Endothelial cell (in vitro differentiated cells): ENCODE measurements at places on chromosomes 3 and 15.

DNA sequence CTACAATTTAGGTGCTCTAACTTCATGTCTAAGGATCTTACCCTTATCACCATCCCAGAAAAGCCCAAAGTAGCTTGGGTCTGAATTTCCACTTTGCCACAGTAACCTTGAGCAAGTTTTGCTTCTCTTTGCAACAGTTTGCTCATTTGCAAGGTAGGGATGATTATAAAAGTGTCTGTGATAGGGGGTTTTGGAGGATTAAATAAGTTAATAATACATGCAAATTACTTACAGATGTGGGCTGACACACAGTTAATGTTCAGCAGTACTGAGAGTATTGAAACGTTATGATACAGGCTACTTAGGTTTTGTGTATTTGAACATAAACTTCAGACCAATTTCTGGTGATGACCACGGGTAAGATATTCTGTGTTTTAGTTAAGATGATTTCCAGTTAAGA, 444.7 kb upstream of the TPRG1 start:
- no peak for DNase-seq

- DNase-seq, result no peak
Observed at GRCh38 chr3:101423984-101424888, 88.8 kb downstream of the SENP7 start.

GRCh38 chr3:137171834-137172603, 214.2 kb downstream of the IL20RB start:
- no peak for DNase-seq

DNA sequence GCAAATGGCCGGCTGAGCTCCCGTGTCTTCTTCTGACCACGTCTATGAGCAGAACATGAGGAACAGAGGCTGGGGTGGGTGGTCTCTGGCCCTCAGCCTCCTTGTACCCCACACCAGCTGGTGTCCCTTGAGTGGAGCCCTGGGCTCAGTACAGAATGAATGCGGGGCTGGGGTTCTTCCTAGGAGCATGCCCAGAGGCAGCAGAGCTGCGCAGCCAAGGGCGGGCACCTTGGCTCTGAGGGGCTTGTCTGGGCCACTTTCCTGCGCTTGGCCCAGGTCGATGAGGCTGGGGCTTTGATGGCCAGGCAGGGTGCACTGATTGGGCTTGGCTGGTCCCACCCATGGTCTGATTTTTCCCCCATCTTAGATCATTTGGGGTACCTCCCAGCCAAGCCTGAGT, 6.4 kb downstream of the SCN5A start:
- no peak for DNase-seq

DNA sequence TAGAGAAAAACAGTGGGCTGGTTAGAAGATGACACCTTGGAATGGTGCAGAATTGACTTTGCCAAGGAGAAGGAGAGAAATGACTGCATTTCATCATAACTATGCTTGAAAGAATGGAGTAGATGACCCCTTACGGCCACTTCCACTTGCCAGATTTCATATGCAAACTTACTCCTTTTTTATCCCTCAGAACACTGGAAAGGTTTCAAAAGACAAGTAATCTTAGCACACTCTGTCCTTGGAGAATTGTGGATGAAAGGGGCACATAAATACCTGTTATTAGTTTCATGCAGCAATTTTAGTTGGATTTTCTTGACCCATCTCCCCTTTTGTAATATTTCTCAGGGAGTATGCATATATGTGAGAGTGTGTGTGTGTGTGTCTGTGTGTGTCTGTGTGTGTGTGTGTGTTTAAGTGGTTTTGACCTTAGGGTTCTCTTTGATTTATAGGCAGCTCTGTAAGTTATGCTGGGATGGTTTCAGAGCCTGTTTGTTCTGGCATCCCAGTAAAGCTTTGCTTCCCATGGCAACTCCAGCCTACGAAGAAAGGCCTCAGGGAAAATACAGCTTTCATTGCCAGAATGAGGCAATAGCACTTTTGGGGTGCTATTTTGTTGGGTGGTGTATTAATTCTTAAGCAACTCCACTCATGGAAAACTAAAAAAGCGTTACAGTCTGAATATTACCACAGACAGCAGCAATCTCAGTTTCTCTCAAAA, 122.2 kb upstream of the TP63 start:
- no peak for DNase-seq

GRCh38 chr3:193832833-193833413, 239.9 kb downstream of the OPA1 start:
- no peak for DNase-seq

DNA sequence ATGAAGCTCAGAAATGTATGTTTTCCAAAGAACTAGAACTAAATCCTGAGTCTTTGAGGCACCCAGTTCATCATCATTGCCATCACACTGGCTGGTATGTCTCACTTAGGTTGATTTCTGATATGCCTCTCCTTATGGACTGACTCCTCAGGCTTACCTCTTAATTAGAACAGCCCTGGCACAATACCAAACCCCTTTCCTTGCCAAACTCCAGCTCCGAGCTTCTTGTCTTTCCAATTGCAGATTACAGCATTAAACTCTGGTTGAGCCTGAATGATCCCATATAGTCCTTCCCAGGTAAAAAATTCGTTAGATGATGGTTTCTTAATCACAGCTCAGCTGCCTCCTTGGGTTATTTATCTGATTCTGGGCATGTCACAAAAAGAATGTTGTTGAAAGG, 66.3 kb downstream of the RTP4 start:
- no peak for DNase-seq

DNA sequence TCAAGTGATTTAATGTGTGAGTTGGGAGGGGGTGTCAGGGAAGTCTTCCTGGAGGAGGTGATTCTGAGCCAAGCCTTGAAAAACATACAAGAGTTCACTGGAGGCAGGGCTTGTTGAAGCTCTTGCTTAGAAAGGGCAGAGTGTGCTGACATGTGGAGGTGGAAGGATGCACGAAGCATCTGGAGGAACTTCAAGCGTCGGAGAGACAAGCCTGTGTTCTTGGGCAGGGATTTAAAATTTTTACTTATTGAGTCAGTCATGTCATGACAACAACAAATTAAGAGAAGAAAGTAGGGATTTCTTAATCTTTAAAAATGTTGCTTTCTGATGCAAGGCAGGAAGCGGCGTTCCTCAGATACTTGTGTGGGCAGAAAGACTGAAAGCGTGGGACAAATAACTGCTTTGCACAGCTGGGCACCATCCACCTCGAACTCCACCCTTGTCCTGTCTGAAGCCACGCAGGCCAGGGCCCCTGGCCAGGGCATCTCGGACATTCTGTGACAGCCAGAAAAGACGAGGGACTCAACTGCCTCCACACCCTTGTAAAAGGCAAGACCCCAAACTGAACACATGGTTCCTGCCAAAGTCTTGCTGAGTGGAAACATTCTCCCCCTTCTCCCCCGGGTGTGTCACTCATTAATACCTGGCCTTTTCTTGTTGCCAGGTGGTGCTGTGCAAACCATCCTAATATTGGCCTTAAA, 6.9 kb upstream of the IL16 start:
- no peak for DNase-seq

- DNase-seq, result no peak
Observed at GRCh38 chr3:36303286-36303685, 77.0 kb upstream of the STAC start.

DNA sequence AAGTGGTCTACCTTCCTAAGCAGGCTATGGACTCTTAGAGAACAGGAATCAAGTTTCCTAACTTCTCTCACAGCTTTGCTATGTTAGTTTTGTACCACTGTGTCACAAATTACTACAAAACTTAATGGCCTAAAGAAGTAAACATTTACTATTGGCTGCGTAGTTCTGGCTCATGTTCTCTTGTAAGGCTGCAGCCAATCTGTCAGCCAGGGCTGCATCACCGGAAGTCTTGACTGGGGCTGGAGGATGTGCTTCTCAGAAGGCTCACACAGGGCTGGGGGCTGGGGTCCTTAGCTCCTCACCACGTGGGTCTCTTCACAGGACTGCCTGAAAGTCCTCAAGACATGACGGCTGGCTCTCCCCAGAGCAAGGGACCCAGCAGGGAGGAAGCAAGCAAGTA, 15.5 kb downstream of the STIMATE start:
- no peak for DNase-seq

DNA sequence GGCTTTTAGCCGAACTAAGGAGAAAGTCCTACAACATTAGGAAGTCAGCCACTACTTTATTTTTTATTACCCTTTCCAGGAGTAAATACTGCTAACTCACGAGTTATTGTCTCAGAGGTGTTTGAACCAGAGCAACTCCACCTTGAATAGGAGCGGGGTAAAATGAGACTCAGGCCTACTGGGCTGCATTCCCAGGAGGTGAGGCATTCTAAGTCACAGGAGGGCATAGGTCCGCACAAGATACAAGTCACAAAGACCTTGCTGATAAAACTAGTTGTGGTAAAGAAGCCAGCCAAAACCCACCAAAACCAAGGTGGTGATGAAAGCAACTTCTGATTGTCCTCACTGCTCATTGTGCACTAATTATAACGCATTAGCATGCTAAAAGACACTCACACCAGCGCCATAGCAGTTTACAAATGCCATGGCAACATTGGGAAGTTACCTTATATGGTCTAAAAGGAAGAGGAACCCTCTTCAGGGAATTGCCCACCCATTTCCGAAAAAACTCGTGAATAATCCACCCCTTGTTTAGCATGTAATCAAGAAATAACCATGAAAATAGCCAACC, 555.9 kb downstream of the IGSF11 start:
- DNase-seq, result no peak

- no peak for DNase-seq
Observed at GRCh38 chr15:52199271-52199670, 8.1 kb upstream of the GNB5 start.

- no peak for DNase-seq
Observed at GRCh38 chr3:57796261-57796660, 40.2 kb downstream of the SLMAP start.

- no peak for DNase-seq
Observed at GRCh38 chr3:196555295-196555694, 13.1 kb downstream of the WDR53 start.

- no peak for DNase-seq
Observed at GRCh38 chr15:46408312-46408711, 773.5 kb downstream of the SQOR start.

GRCh38 chr15:37618353-37618752, 316.1 kb upstream of the TMCO5A start:
- no peak for DNase-seq

GRCh38 chr3:20064387-20064786, 24.1 kb downstream of the KAT2B start:
- DNase-seq, result no peak

- no peak for DNase-seq
Observed at GRCh38 chr15:51726302-51727073, 11.0 kb downstream of the LYSMD2 start.

- no peak for DNase-seq
Observed at GRCh38 chr3:194158942-194159439, 23.0 kb downstream of the HES1 start.

DNA sequence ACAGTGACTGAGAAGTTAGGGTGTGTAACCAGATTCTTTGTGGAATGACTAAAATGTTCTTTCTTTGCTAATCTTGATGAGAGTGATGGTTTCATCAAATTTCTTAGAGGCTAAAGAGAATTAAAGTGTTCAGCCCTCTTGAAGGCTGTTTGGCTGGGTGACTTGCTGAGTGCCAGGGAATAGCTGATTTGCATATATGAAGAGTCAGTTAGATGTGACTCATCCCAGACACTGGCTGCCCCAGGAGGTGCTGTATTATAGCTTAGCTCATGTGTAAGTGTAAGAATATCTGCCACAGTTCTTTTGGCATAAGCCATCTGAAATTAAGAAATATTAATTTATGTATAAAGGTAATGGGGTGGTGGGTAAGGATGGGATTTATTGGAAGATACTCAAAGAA, 535.1 kb downstream of the NLGN1 start:
- no peak for DNase-seq

DNA sequence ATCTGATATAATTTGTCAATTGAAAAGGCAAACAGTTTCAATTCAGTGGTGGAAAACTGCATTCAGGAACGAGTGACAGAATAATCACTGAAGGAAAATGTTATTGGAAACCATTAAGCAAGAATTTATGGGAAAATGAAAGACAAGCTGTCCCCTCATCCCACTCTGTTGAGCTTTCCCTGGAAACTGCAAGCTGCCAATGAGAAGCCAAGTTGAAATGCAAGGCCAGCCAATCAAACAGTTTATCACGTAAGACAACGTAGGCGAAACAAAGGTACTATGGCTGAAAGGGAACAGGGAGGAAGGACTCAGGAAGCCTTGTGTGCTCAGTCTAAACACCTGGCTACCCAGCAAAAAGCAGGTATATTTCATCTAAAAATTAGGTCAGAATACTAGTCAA, 187.9 kb upstream of the ATP10A start:
- DNase-seq, result no peak

GRCh38 chr15:67843571-67844387, 3.9 kb upstream of the RNU6-1 start:
- no peak for DNase-seq

DNA sequence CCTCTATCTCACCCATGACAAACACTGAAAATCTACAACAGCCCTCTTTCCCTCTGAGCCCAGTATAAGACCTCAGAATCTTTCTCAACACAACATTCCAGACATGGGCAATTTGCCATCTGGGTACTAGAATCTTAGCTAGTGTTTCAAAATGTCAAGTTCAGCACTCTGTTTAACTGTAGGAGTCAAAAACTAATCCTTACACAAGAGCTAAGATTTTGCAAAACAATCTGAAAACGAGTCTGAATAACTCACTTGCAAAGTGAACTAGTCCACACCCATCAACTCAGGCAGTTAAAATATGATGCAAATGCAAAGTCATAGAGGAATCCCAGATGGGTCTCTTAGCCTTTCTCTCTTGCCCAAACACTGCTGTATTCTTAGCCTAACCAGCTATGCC, 67.8 kb downstream of the GPR176 start:
- no peak for DNase-seq

DNA sequence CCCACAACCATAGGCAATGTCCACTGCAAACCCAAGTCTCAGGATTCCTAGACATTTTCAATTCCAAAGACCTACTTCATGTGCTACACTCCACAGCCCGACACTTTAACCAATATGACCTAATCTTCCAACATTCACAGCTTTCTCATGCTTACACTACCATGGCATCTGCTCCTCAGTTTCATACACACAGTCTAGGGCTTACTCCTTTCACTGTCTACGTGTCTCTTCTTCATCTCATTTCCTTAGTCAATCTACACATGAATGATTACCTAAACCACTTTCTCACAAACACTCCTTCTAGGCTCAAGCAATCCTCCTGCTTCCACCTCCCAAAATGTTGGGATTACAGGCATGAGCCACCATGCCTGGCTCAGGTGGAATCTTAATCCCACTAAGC, 106.3 kb downstream of the STAG1 start:
- DNase-seq, result no peak

DNA sequence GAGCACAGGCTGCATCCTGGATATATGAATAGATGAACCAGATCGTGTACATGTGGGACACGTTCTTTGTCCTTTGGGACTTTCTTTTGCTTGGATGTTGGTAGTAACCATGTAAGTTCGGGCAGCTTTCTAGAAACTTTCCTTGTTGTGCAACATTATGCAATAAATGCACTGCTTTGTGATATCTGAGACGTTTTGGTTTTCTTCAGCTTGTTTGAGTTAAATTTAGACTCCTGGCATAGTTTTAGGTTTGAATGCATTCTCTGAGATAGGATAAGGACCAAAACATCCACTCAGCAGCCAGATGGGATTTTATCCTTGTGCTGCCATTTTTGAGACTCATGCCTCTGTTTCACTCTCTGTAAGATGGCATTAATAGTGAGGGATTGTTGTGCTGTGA, 158.9 kb downstream of the IGF1R start:
- DNase-seq, result no peak

GRCh38 chr15:41653760-41654159, 6.4 kb upstream of the MGA start:
- DNase-seq, result no peak

GRCh38 chr3:51773529-51774056, 5.4 kb downstream of the IQCF6 start:
- DNase-seq, result no peak
